ENCODE measurements at places on chromosomes 3 and 15.
A peak's percentile ranks its signal among the peaks of the same experiment; 100 is the strongest.

GRCh38 chr3:8490079-8490552 lies 11.5 kb upstream of the LMCD1 start:
- DNase-seq, result no peak
- no peak overlapping the region for H3K4me3 ChIP-seq
- no peaks in the 10 kb centered on the region for H3K36me3 ChIP-seq

DNA sequence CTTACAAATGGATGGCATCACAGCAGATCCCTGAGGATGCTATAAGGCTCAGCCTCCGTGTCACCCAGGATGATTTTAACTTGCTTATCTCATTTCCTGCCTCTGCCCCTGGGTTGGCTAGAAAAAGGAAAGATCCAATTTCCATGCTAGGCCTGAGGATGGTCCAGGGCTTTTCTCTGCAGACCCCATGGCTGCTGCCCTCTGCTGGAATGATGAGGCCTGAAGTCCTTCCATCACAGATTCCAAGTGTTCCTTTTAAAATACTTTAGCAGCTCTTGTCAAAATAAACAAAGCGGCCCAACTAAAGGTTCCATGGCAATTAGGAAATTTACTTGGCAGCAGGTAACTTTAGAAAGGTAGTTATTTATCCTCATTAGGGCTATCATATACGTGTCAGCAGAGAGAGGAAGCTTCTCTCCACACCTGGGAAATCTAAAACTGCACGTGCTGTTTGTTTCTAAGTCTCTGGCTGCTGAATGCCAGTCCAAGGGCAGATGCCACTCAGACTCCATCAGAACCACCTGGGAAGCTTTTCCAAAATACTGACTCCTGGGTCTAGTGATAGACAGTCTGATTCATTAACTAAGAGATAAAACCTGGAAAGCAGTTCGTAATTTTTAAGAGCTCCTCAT lies 401.9 kb upstream of the IL12A start:
- H3K36me3 ChIP-seq, result no peaks in the 10 kb centered on the region
- DNase-seq, result no peak
- H3K27ac ChIP-seq, result no peak overlapping the region
- no peaks in the 10 kb centered on the region for H3K27me3 ChIP-seq
- H3K4me3 ChIP-seq, result no peak overlapping the region
- no peaks in the 10 kb centered on the region for H3K4me1 ChIP-seq

DNA sequence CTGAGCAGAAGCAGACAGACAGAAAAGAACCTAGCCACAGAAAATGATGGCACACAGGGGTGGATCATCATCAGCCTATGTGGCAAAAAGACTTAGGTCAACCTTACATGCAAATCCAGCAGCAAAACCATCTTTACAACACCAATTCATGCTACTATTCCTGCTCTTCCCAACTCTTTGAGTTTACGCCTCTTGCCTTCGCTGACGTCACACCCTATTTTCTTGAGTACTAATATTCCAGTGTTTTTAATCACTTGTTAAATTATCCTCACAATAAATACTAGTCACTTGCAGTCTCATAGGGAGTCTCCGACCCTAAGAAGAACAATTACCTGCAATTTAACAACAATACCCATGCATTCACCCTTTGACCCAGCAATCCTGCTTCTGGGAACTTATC lies 6.0 kb upstream of the PSMD6 start:
- H3K27me3 ChIP-seq, result no peaks in the 10 kb centered on the region
- H3K4me3 ChIP-seq, result no peak overlapping the region
- H3K36me3 ChIP-seq, result no peaks in the 10 kb centered on the region
- no peak overlapping the region for H3K27ac ChIP-seq
- DNase-seq, result no peak

DNA sequence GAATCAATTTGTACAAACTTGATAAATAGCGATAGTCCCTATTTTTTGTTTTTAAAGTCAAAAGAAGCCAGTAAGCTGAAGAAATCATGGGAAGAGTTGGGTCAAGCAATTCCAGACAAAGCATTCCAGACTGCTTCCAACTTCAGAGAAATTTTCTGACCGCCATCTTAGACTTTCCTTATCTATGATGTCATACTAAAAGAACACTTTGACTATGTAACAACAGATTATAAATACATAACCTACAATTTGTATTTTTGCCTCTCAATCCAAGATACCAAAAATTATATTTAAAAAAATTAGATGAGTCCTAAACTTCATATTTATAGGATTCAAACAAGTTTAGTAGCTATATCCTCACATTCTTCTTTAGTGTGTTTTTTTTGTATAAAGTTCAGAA lies 286.2 kb upstream of the KCNH8 start:
- H3K4me3 ChIP-seq, result no peak overlapping the region
- H3K27ac ChIP-seq, result no peak overlapping the region
- no peaks in the 10 kb centered on the region for H3K27me3 ChIP-seq
- DNase-seq, result no peak

DNA sequence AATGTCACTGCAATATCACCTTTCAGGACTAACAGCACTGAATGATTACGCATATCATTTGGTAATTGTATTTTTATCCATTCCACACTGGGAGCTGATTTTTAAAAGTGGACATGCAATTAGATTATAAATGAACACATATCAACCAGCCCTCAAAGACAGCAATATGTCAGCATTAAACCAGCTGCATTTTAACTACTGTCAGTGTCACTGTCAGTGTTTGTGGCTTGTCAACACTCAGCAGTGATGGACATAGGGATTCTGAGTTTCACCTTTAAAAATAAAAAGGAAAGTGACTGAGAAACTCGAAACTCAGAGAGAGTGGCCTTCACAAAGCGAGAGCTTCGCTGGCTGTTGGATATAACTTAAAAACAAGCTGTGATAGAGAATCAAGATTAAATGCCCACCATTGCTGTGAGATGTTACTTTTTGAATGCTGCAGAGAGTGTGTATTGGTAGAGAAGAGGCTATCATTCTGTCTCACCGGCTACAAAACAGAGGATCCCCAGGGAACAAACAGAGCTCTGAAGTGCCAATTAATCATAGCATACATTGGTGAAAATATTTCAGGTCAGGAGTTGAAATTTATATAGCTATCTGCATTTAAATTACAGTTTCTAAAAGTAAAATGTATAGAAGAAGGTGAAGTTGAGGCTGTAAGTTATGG lies 635.8 kb downstream of the SQOR start:
- no peaks in the 10 kb centered on the region for H3K36me3 ChIP-seq
- H3K27me3 ChIP-seq, result 0 out of 2 replicates have a peak, but pooled peaks cover 8% of the 10 kb centered on the region
- no peak overlapping the region for H3K27ac ChIP-seq
- no peak for DNase-seq
- no peak overlapping the region for H3K4me3 ChIP-seq

DNA sequence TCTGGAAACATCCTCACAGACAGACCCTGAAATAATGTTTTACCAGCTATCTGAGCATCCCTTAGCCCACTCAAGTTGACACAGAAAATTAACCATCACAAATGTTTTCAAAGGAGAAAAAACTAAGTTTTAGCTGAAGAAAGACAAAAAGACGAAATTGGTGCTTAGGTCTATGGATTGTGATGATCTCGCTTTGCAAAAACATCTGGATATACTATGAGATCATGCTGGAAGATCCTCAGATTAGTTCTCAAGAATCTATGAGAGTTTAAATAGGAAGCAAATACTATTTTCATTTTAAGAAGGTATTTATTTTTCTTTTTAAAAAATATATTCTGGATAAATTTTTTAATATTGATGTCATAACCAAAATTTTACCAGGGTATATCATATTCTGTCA lies 42.6 kb upstream of the MBNL1 start:
- no peak overlapping the region for H3K4me3 ChIP-seq
- no peak for DNase-seq
- H3K27ac ChIP-seq, result no peak overlapping the region
- no peaks in the 10 kb centered on the region for H3K36me3 ChIP-seq
- no peaks in the 10 kb centered on the region for H3K27me3 ChIP-seq

- H3K4me3 ChIP-seq, result no peak overlapping the region
- H3K27ac ChIP-seq, result no peak overlapping the region
- DNase-seq, result no peak
- H3K36me3 ChIP-seq, result no peaks in the 10 kb centered on the region
- H3K27me3 ChIP-seq, result no peaks in the 10 kb centered on the region
- peaks cover 6% of the 10 kb centered on the region for H3K4me1 ChIP-seq
These were observed 56.4 kb downstream of the TMCC1 start for GRCh38 chr3:129837065-129837642.

DNA sequence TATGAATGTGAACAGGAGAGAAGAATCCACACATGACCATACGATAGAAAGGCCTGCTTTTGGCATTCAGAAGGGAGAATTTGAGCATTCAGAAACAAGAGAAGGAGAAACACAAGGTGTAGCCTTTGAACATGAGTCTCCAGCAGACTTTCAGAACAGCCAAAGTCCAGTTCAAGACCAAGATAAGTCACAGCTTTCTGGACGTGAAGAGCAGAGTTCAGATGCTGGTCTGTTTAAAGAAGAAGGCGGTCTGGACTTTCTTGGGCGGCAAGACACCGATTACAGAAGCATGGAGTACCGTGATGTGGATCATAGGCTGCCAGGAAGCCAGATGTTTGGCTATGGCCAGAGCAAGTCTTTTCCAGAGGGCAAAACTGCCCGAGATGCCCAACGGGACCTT lies 28.4 kb downstream of the RBM6 start:
- H3K4me3 ChIP-seq, result no peak overlapping the region
- 0 out of 2 replicates have a peak, but pooled peaks cover 8% of the 10 kb centered on the region for H3K36me3 ChIP-seq
- H3K4me1 ChIP-seq, result no peaks in the 10 kb centered on the region
- no peaks in the 10 kb centered on the region for H3K27me3 ChIP-seq
- DNase-seq, result no peak

DNA sequence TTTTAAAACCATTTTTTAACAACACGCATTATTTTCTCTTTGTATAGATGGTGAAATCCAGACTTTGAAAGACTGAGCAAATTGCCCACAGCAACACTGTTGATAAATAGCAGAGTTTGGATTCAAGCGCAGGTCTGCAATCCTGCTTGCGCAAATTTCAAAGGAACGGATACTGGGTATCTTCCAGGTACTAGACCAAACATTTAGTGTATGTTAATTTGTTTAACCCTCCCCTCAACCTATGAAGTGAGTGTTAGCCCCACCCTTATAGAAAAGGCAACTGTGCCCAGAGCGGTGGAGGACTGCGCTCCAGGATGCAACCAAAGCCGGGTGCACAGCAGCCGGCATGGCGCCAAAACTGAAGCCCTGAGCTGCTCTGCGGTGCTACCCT lies 103.8 kb downstream of the CPN2 start:
- H3K27me3 ChIP-seq, result no peaks in the 10 kb centered on the region
- no peak overlapping the region for H3K27ac ChIP-seq
- H3K36me3 ChIP-seq, result no peaks in the 10 kb centered on the region
- H3K4me3 ChIP-seq, result no peak overlapping the region

GRCh38 chr3:195522254-195523023 lies 20.7 kb downstream of the PPP1R2 start:
- H3K27me3 ChIP-seq, result no peaks in the 10 kb centered on the region
- DNase-seq, result peak; percentile 46
- no peak overlapping the region for H3K4me3 ChIP-seq
- H3K27ac ChIP-seq, result no peak overlapping the region
- H3K36me3 ChIP-seq, result no peaks in the 10 kb centered on the region

GRCh38 chr3:43953380-43953779 lies 262.6 kb downstream of the ABHD5 start:
- no peaks in the 10 kb centered on the region for H3K27me3 ChIP-seq
- no peak for DNase-seq
- no peak overlapping the region for H3K4me3 ChIP-seq
- H3K36me3 ChIP-seq, result no peaks in the 10 kb centered on the region

DNA sequence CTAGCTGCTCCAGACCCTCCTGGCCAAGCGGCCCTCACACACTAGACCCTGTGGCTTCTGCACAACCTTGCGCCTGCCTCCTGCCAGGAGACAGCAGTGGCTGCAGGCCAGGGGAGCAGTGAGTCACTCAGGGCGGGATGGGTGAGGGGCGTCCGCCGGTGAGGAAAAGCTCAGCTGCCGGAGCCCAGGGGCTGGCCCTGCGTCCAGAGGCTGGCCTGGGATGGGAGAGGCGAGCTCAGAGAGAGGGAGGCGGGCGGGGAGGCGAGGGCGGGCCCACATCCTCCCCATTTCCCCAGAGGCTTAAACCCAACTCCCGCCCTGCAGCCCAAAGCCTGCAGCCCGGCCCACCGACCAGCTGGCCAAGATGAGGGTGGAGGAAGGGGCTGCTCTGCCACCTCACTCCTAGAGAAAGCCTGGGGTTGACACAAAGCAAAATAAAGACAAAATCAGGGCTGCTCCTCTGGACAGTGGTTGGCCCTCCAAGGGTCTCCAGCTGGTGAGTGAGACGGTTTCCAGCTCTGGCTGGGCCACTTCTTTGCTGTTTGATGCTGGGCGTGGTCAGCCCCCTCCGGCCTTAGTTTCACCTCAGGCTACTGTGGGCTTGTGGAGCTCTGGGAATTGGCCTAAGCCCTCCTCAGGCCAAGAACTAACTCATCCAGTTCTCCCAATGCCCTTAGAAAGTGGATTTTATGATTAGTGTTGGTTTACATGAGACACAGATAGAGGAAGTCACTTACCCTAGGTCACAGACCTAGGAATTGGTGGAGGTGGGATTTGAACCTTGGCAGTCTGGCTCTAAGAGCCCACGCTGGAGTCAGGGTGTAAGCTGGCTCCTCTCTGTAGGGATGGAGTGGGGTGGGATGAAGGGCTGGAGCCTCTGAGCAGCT lies 50.6 kb downstream of the IQSEC1 start:
- H3K4me3 ChIP-seq, result peak overlapping the region; percentile 61
- peak overlapping the region; percentile 87 for H3K27ac ChIP-seq
- no peaks in the 10 kb centered on the region for H3K27me3 ChIP-seq
- H3K36me3 ChIP-seq, result no peaks in the 10 kb centered on the region
- peaks cover 62% of the 10 kb centered on the region for H3K4me1 ChIP-seq

- no peak for DNase-seq
- H3K4me1 ChIP-seq, result peaks cover 7% of the 10 kb centered on the region
- no peak overlapping the region for H3K27ac ChIP-seq
- no peak overlapping the region for H3K4me3 ChIP-seq
These were observed 5.0 kb downstream of the MASP1 start for GRCh38 chr3:187286467-187287059.

GRCh38 chr3:45778761-45779201 lies 17.6 kb downstream of the SLC6A20 start:
- H3K4me1 ChIP-seq, result peaks cover 3% of the 10 kb centered on the region
- no peaks in the 10 kb centered on the region for H3K27me3 ChIP-seq
- no peak overlapping the region for H3K27ac ChIP-seq

- H3K4me1 ChIP-seq, result no peaks in the 10 kb centered on the region
- no peak overlapping the region for H3K27ac ChIP-seq
- peaks cover 2% of the 10 kb centered on the region for H3K27me3 ChIP-seq
- DNase-seq, result peak; percentile 49
These were observed 537.7 kb upstream of the MDFIC2 start for GRCh38 chr3:70849911-70850699.

GRCh38 chr15:68986322-68986721 lies 28.2 kb upstream of the NOX5 start:
- H3K36me3 ChIP-seq, result no peaks in the 10 kb centered on the region
- H3K27ac ChIP-seq, result no peak overlapping the region
- no peak for DNase-seq
- H3K4me1 ChIP-seq, result no peaks in the 10 kb centered on the region

- no peak overlapping the region for H3K4me3 ChIP-seq
- no peak for DNase-seq
- H3K4me1 ChIP-seq, result no peaks in the 10 kb centered on the region
- no peak overlapping the region for H3K27ac ChIP-seq
- H3K27me3 ChIP-seq, result no peaks in the 10 kb centered on the region
- no peaks in the 10 kb centered on the region for H3K36me3 ChIP-seq
These were observed 416.0 kb downstream of the RAP2B start for GRCh38 chr3:153578046-153578445.

- no peaks in the 10 kb centered on the region for H3K4me1 ChIP-seq
- DNase-seq, result no peak
- no peak overlapping the region for H3K4me3 ChIP-seq
- H3K36me3 ChIP-seq, result no peaks in the 10 kb centered on the region
These were observed 161.0 kb downstream of the ARRDC4 start for GRCh38 chr15:98121536-98121935.

- no peak for DNase-seq
- H3K4me3 ChIP-seq, result no peak overlapping the region
- H3K36me3 ChIP-seq, result no peaks in the 10 kb centered on the region
- no peaks in the 10 kb centered on the region for H3K27me3 ChIP-seq
- no peaks in the 10 kb centered on the region for H3K4me1 ChIP-seq
- H3K27ac ChIP-seq, result no peak overlapping the region
These were observed 549.5 kb upstream of the GOLIM4 start for GRCh38 chr3:168645180-168645579.
